H1 (cell line): ENCODE measurements at places on chromosomes 6 and 20.

GRCh38 chr6:148239215-148239614, 103.4 kb upstream of the SASH1 start:
- no peak for DNase-seq

GRCh38 chr20:4112481-4113421, 97.4 kb upstream of the RNF24 start:
- DNase-seq: no peak

- no peak for DNase-seq
These were observed 279.3 kb downstream of the BMP7 start for GRCh38 chr20:56986931-56987720.

- DNase-seq: no peak
These were observed 382.7 kb downstream of the HDGFL1 start for GRCh38 chr6:22952097-22952496.

DNA sequence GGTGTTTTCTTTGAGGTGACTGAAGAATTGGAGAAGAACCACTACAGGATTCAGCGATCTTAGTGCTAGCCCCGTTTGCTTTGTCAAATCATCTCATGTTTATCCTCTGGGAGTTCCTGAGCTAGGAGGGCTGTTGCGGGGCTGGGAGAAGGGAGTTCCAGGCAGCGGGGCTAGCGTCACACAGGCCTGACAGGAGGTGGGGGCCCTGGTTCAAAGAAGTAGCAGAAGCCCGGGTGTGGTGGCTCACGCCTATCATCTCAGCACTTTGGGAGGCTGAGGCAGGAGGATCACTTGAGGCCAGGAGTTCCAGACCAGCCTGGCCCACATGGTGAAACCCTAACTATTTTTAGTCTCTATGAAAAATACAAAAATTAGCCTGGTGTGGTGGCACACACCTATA, 33.2 kb upstream of the SULF2 start:
- DNase-seq: no peak

GRCh38 chr6:73308712-73309534, 45.2 kb downstream of the DPPA5 start:
- DNase-seq: peak; percentile 58

GRCh38 chr6:168109171-168109570, 30.2 kb upstream of the FRMD1 start:
- DNase-seq: no peak

- no peak for DNase-seq
These were observed 49.7 kb downstream of the SLC22A23 start for GRCh38 chr6:3406891-3407809.

DNA sequence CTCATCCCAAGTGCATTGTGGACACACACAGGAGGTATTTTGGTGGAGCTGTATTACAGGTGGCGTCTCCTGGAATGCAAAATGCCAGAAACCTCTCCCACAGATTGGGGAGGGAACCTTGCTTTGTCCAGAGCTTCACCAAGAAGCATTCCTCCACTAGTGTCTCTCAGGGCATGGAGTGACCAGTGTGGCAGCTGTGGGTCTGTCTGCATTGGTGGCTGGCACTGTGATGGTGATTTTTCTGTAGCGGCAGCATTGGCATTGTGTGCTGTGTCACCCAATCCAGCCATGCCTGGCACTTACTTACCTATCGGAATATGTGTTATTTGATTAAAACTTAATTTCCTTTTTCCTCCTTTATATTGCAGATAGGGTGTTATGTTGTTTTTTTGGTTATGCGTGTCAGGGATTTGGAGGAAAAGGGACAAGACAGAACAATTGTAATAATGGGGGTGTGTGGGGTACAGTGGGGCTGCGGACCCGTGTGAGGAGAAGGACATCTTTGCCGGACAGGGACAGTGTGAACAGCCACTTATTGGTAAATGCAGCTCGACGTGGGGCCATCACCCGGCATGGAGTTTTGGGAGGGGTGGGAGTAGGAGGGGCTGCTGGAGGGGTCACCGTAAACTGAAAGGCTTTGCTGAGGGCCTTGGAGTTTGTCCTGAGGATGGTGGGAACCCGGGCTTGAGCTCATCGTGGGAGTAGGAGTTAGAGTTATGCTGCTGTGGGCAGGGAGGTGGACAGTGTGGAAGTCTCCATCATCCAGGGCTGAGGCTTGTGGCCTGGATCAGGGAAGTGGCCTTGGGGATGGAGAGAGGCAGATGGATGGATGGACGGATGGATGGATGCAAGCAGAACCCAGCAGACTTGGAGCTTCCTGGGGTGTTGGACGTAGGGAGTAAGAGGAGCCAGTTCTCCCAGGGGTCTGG, 105.0 kb downstream of the SYCP2 start:
- no peak for DNase-seq

DNA sequence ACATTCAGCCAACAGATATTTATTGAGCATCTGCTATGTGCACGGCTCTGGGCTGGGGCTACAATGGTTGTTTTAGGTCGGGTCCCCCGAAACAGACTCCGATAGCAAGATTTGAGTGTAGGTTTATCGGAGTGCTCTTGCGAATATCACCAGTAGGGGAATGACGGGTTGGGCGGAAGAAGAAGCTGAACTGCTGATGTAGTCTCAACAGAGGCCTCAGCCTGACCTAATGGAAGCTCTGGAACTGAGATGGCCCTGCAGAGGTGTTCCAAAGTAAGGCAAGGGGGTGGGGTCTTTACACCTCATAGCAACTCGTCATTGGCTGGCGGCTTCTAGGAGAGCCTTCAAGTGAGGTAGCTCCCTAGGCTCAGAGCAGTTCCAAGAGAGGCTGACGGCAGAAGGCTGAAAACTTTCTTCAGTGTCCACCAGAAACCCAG, 1.1 kb downstream of the L3MBTL1 start:
- DNase-seq: peak; percentile 73

GRCh38 chr6:32255199-32256153, 31.6 kb upstream of the NOTCH4 start:
- DNase-seq: peak; percentile 62

GRCh38 chr6:91659891-91660290, 1073.0 kb upstream of the MAP3K7 start:
- DNase-seq: no peak

GRCh38 chr20:50008007-50008406, 25.2 kb downstream of the SNAI1 start:
- no peak for DNase-seq

DNA sequence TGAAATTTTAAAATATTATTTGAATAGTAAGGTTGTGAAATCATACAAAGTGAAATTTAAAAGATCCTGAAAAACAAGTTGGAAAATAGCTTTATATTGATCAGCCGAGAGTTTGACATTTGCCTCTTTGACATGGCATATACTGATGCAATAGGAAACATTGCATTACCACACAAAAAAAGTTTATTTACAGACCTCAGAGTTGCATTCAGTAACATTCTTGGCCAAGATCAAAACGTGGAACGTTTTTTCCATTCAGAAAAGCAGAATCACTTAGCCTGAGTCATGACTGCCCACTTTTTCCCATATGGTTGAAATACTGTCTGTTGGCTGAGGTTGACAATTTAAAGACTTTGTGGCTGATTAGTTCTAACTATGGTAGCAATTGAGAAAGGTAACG, 55.1 kb upstream of the BACH2 start:
- no peak for DNase-seq

DNA sequence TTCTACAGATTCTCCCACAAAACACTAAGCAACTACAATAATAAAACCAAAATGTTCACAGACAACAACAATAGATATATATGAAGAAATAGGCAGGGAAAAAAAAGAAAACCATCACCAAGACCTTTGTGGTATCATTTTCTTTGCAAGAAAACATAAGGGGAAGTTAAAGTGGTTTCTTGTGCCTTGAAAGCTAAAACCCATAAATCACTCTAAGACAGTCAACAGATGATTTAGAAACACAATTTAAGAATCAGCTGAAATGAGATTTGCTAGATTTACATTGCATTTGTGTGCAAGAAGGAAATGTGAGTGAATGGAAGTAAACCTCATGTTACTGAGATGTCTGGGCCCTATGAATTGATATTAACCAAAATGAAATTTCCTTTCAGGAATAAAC, 1265.4 kb upstream of the GJE1 start:
- no peak for DNase-seq

- no peak for DNase-seq
These were observed 23.8 kb upstream of the CHMP4B start for GRCh38 chr20:33787253-33787891.

GRCh38 chr6:144094731-144095133, 641 bp downstream of the SF3B5 start:
- DNase-seq: no peak

DNA sequence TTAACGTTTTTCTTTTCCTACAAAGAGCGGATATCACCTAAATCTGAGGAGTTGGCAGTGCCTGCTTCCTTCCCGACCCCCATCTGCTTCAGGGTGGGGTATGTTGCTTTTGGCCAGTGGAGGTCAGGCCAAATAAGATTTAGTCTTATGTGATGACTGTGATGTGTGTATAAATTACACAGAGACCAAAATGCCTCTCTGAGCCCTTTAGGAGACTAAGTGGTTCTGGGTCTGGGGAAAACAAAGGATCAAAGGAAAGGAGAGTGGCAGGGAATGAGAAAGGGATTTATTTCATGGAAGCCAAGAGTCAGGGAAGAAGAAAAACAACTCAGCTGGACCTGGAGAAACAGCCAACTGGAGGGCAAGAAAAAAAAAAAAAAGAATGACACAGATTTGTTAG, 39.1 kb upstream of the TBC1D7 start:
- DNase-seq: no peak

- DNase-seq: no peak
These were observed 545.4 kb upstream of the JAG1 start for GRCh38 chr20:11219192-11219591.

DNA sequence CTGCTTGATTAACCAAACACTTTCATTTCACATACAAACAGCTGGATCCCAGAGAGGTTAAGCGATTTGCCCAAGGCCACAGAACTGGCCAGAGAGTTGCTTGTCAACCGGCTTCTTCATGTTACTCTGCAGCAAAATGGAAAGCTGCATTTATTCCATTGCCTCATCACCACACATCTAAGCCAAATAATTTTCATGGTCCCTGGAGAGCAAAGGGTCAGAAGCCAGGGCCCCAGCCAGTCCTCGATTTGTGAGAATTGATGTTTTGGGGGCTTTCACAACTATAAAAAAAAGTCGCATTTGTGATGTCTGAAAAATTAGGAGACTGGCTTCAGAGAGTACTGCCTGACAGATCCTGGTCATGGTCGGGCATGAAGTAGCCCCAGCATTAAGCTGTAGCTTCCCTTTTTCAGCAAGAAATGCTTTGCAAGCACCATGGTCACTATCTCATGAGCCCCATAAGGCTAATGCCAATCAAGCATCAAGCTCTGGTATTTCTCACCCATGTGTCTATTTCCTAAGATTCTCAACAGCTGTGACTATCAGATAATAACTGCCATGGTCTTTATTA, 95.8 kb downstream of the BANF2 start:
- no peak for DNase-seq

DNA sequence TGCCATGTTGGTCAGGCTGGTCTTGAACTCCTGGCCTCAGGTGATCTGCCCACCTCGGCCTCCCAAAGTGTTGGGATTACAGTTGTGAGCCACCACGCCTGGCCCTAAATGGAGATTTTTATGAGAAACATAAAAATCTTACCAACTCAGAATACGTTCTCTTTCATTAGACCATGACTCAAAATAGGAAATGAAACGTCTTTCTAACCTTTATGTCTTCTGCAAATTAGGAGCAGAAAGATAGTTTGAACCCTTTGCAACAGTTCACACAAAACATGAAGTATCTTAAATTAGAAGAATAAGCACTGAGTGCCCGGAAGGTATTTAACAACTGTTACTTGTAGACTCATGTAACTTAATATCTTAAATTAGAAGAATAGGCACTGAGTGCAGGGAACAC, 48.3 kb downstream of the AHI1 start:
- DNase-seq: no peak

DNA sequence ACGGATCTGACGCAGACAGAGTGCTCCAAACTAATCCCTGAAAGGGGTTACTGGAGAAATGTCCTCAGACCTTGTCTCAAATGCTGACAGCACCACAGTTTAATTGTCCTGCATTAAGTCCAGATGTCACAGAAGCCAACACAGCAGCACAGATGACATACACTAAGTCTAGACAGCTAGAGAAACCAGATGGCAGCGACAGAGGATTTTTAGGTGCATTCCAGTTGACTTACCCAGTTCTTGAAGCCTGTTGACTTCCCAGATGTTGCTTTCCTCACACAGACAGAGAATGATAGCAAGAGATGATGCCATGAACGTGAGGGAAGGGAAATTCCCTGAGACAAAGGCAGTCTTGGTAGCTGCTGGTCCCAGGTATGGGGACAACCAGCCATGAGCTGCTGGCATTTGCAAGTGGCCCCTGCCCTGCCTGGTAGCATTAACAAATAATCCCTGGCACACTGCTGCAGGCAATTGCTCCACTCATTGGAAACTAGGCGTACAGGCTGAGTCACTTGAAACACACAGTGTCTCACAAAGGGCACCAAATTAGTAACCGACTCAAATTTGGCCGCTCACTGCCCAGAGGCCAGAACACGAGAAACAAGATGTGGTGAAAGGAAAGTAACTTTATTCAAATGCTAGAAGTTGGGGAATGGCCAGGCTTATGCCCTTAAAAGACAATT, 52.2 kb downstream of the ADGB start:
- no peak for DNase-seq

- no peak for DNase-seq
These were observed 58.7 kb downstream of the AGPAT4 start for GRCh38 chr6:161215193-161215592.

GRCh38 chr6:7496266-7496875, 45.1 kb upstream of the DSP start:
- DNase-seq: no peak

- no peak for DNase-seq
These were observed 25.5 kb upstream of the CAP2 start for GRCh38 chr6:17367868-17368267.

DNA sequence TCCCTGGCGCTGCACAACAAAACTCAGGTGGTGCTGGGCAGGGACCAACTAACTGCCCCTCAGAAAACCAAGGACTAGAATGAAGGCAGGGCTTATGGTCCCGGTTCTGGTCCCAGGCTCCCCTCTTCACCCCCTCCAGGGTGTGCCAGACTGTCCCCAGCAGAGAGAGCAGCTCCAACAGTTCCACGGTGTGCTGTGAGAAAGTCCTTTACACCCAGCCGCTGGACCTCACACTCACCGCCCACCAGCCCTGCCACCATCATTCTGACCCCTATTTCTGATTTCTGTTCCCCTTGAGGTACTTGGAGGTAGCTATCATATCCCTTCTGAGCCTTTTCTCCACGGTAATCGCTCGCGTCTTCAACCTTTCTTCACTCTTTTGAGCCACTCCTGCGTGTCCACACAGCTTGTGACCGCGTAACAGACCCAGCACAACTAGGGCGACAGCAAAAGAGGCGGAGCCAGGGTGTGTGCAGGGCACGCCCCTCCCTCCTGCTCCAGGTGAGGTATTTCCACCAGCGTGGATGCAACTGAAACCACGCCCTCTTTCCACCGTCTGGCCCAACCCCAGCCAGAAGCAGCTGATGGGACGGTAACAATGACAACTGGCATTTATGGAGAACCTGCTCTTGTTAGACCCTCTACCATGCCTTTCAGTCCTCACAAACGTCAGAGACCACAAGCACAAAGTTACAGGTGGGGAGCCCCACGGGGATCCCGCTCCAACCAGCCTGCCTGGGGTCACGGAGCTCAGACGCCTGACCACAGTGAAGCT, 2.3 kb downstream of the PXDC1 start:
- no peak for DNase-seq

- no peak for DNase-seq
These were observed 246.5 kb upstream of the TBX18 start for GRCh38 chr6:85010865-85011264.

GRCh38 chr6:55957961-55958422, 82.6 kb upstream of the BMP5 start:
- DNase-seq: no peak

GRCh38 chr6:121305957-121306607, 28.2 kb downstream of the TBC1D32 start:
- DNase-seq: no peak
